ENCODE measurements at places on chromosomes 2 and 18.

DNA sequence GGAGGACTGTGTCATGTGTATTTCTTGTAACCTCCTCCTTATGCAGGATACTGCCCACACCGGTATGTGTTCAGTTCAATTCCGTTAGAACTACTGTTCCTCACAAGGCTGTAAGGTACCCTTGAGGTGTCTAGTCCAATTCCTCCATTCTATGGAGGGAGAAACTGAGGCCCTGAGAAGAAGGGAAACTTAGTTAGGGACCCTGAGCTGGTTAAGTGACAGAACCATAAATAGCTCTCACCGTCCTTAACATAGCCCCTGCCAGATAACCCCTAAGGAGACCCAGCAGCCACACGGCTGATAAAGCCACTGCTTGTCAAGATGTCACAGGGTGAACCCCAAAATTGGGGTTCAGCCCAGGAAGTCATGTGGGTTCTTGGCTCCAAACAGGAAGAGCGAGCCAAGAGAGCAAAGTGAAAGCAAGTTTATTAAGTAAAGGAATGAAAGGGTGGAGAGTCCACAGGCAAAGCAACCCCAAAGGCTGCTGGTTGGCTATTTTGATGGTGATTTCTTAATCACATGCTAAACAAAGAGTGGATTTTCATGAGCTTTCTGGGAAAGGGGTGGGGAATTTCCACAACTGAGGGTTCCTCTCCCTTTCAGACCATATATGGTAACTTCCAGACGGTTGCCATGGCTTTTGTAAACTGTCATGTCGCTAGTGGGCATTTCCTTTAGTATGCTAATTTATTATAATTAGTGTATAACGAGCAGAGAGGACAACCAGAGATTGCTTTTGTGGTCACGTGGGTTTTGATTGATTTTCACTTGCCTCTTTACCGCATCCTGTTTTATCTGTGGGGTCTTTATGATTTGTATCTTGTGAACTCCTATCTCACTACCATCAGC lies 83.4 kb upstream of the RTN4 start:
- DNase-seq: peak; percentile 87

DNA sequence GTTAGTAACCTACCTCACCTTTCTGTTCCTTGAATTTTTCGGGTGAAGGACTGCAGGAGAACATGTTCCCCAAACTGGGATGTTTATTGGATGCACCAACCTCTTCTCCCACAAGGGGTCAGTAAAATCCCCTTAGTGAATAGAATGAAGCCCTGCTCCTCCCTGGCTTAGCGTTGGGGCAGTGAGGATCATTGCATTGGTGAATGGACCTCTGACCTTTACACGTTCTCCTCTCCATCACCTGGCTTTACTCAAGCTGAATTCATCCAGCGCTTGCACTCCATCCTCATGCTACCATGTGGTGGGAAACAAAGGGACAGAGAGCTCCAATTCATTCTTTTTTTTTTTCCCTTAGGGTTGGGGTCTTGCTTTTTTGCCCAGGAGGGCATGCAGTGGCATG lies 157.2 kb downstream of the MIB1 start:
- DNase-seq: peak; percentile 19

- no peak for DNase-seq
Observed at GRCh38 chr2:76080154-76080553, 369.4 kb upstream of the GCFC2 start.

GRCh38 chr2:110126086-110126773 lies 10.6 kb upstream of the MALL start:
- no peak for DNase-seq

- no peak for DNase-seq
Observed at GRCh38 chr18:2653467-2653866, 2.1 kb upstream of the SMCHD1 start.

DNA sequence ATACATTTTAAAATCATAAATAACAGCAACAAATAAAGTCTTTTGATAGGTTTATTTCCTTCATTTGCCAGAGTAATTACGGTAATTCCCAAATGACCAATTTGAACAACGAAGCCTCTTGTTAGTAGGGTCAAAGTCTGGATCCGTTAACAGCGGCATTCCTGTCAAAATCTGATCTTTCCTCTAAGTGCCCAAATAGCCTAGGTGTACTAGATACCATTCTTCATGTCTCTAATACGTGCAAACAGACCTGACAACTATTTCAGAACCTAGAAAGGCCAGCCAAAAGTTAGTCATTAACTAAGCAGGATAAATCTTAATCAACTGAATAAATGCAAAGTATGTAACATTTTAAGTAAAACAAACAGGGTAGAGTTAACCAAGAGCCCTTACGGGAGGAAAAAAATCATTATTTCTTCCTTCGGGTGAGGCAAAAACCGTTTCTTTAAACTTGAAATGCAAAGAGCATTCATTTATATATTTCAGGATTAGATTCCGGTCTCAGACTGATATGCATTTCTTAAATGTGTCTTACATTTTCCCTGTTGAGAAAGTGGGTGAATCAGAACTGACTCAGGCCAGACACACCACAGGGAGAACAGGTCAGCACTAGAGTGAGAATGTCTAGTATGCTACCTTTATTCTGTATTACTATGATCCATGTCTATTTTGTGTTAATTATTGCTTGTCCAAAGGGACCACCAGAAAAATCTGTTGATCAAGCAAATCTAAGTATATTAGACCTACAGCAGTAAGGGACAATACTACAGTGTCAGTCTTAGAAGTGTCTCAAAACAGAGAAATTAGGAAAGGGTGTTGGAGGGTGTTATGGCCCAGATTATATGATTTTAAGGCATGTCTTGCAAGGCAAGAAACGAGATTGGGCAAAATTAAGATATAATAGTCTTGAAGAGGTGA lies 141.5 kb upstream of the NDUFV2 start:
- no peak for DNase-seq

GRCh38 chr2:157470321-157470720 lies 26.4 kb upstream of the CYTIP start:
- DNase-seq: peak; percentile 42

DNA sequence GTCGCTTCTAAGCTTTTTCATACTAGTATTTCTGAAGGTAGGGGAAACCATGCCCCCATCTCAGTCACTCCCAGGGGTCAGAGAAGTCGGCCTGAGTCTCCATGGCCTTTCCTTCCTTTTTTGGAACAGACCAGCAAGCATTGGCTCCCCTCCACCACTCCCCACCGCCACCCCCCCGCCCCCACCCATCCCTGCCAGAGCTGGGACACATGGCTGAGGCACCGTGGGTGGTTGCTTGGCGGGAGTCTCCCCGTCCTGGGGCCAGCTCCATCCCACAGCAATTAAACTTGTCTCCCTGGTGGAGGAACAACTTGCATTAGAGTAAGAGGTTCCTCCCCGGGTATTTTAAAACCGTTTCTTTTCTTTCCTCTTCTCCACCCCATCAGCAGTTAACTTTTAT lies 100.8 kb upstream of the TFPI start:
- DNase-seq: no peak

GRCh38 chr2:6724605-6725140 lies 141.0 kb downstream of the CMPK2 start:
- no peak for DNase-seq

Data from CD4-positive, alpha-beta T cell treated with Interleukin-4 for 4 hours (primary cell).